Activated gamma-delta T cell treated with Interleukin-2 at 50 U/mL for 16 hours (primary cell): ENCODE measurements at places on chromosomes 16 and 17.

GRCh38 chr17:17258011-17258410, 21.0 kb upstream of the FLCN start:
- no peak for DNase-seq

- no peak for DNase-seq
Observed at GRCh38 chr17:48384164-48384563, 45.9 kb downstream of the SKAP1 start.

DNA sequence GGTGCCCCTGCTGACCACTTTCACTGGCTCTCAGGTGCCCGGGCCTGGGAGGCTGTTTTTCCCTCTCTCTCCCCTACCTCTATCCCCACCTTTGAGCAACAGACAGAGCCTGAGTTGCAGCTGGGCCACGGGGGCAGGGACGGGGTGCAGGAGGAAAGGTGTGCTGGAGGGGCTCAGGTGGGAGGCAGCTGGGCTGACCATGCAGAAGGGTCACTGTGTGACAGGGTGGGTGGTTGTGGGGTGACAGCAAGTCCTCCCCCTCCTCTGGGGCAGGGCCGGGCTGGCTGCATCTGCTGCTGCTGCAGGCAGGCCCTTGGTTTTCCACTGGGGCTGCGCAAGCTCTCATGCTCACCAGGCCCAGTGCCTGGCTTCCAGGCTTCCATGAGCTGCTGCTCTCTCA, 6.6 kb downstream of the ZNF319 start:
- DNase-seq, result no peak

DNA sequence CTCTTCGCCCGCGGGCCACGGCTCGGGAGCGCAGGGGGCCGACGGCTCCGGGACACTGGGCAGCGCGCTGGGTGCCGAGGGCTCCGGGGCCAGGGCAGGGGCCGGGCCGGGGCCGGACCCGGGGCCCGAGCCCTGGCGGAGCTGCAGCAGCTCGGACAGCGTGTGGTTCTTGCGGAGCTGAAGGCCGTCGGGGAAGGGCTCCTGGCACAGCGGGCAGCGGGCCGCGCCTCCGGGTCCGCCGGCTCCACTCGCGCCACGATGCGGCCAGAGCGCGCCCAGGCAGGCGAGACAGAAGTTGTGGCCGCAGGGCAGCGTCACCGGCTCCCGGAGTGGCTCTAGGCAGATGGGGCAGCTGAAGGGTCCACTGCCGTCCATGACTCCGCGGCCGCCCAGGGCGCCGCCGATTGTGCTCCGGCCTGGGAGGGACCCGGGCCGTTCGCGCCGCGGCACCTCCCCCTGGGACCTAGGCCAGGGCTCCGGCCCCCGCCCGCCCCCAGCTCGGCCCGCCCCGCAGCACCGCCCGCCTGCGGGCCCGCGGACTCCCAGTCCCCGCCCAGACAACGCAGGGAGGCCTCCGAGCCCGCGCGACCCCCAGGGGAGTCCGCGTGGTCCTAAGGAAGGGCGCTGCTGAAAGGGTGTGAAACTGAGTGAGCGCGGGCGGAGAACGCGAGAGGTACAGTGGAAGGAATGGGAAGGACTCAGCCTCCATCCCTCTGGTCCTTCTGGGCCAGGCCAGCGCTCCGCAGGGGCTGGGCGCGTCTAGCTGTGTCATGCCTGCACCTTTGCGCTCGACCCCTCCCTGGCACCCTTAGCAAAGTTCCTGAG, at the start of gene TRIM47:
Gene TRIM47 (minus strand): TSS at position 408 of the 825 bp plus-strand sequence. CDS start 33 bp downstream, at position 375.
- DNase-seq, result no peak

- no peak for DNase-seq
Observed at GRCh38 chr16:81243942-81244341, 5.5 kb downstream of the BCO1 start.

DNA sequence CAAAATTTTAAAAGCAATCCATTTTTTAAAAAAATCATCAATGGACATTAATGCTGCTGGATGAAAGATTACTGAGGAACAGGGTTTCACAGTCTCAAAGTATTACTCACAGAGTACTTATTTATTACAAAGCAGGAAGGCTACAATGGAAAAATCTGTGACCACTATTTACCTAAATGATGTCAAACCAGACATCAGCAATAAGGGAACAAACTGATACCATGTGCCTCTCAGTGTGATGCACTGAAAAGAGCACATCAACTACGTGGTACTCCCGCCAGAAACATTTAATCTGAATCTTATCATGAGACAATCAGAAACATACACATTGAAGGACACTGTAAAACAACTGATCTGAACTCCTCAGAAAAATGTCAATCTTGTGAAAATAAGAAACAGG, 124.2 kb downstream of the PARN start:
- no peak for DNase-seq

GRCh38 chr16:69593751-69594255, 28.0 kb downstream of the NFAT5 start:
- no peak for DNase-seq
